ENCODE measurements at places on chromosomes 2 and 18. TPM values are rescaled to one million over a fixed set of nuclear protein-coding genes. Genes with fewer than 3 reads are reported as not detected.

Gene NEU2
- total RNA-seq = not detected

Gene CNTNAP5
- not detected for total RNA-seq

DNA sequence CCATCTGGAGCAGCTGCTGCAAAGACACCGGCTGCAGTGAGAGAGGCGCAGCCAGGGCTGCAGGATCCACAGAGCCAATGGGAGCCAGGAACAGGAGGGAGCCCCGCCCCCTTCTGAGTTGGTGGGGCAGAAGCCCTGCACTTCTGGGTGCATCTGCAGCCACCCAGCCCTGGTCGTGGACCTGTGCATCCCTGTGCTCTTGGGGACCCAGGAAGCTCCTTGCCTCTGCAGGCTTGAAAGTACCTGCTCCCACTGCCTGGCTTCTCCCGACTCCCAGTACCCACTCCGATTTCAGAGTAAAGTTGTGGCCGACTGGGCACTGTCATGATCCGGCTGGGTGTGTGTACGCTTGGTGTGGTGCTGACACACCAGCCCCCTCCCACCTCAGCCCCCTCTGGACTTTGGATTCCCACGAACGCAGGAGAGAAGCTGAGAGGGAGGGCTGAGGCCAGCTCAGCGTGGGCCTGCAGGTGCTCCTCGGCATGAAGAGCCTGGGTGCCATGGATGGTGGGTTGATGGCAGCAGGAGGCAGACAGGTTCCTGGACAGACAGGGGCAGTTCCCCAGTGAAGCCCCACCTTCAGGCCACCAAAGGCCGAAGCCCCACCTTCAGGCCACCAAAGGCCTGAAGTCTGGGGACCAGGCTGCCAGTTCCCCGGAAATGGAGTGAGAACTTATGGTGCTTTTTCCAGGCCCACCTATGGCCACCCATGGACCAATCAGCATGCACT lies 34.9 kb downstream of the LRRTM4 start:
- DNase-seq = no peak

- no peak for DNase-seq
Measured at GRCh38 chr2:203104273-203104672, 89.6 kb downstream of the NBEAL1 start.

GRCh38 chr2:128433911-128434550 lies 115.4 kb upstream of the HS6ST1 start:
- no peak for DNase-seq

DNA sequence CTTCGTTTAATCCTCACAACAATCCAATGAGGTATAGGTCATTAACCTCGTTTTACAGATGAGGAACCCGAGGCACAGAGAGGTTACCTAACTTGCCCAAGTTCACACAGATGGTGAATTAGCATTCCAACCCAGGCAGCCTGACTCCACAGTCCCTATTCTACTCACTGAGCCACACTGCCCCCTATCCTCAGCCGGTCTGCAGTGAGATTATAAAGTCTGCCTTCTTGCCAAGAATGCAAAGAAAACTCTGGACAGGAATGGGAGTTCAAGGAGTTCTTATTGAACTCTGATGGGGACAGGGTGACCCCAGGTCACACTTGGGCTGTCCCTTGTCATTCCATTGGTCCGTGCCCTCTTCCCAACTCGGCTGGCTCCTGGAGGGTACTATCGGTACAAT lies 118.1 kb upstream of the MSH6 start:
- no peak for DNase-seq

DNA sequence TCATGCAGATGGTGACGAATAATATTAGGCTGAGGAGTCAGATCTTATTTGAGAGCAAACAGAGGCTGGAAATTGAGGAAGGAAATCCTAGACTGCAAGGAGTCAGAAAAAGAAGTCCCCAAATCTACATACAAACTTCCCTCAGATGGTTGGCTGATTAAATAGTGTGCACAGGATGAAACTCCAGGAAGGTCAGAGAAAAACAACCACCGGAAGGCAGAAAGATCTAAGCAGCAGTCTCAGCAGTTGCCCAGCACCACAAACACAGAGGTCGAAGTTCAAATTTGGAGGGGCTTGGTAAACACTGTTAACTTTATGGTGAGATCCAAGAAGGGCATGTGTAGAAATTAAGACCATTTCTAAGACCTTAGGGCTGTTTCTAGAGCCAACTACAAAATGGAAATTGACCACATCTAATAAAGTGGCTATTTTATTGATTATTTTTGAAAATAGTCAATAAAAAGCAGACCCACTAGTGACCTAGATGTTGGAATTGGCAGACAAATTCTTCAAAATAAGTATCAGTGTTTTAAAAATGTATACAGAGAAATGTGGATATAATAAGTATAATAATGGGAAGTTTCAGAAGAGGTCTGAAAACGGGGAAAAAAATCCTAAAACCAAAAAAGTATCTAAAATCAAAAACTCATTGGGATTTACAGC lies 134.8 kb downstream of the GALNT1 start:
- no peak for DNase-seq

Data from B cell (primary cell).